PC-9 (cell line): ENCODE measurements at places on chromosomes 1 and 21.
A peak's percentile ranks its signal among the peaks of the same experiment; 100 is the strongest.

DNA sequence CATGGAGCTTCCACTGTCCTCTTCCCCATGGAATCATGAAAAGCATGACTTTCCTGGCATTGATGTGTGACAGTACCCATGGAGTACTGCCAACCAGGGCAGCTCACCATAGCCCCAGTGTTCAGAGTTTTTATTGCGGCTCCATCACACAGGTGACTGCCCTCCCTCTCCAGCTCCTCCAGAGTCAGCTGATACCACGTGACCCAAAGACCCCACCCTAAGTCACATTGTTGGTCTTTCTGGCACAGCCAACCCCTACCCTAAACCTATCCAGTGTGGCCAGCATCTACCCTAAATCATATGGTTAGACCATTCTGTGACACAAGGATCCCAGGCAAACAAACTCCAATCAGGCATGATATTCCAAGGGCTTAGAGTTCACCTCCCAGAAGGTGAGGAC lies 77.4 kb upstream of the VAMP3 start:
- DNase-seq = no peak

- peak; percentile 29 for DNase-seq
Observed at GRCh38 chr1:174964261-174964971, 35.3 kb upstream of the CACYBP start.

DNA sequence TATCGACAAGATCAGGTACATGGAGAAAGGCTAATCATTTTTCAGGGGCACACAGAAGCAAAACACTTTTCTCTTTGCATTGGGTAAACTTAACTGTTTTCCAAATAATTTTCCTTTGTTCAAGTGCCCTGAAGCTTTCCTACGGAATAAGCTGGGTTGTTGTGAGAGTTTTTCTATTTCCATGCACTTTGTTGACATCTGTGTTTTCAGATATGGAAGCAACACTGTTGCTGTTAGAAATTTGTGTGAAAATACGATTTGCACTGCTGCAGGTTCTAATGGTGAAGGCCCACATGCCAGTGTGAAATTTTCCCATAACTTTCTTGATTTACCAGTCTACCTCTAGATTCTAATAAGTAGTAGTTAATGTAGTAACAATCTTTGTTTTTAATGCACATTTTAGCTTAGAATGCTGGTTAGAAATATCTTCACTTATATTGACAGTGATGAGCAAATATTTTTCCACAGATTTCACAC lies 18.3 kb downstream of the NFYC start:
- no peak for DNase-seq

GRCh38 chr1:156122519-156123355 lies 8.2 kb downstream of the LMNA start:
- peak; percentile 84 for DNase-seq

DNA sequence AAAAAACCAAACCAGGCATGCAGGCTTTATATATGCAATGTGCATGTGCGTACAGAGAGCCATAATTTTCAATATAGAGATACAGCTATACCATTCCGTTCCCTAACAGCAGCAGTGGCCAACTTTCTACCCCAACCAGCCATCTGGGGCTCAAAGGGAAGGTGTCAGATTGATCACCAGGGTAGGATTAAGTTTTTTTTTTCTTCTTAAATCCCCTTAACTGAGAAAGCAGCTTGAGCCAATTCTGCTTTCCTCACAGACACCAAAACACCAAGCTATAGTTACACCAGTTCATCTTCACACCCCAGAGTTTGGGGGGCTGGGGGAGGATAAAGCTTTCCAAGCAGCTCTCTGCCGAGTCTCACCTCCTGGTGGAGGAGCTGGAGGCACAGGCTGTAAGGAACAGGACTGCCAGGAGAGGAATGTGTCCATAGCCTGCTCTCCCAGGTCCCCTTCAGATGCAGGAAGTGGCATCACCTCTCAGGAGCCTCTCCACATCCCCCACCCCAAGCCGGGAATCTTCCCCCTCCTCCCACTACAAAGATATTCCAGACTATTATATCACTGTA lies 87.9 kb downstream of the SSBP3 start:
- no peak for DNase-seq

GRCh38 chr1:227120826-227121225 lies 180.7 kb downstream of the COQ8A start:
- no peak for DNase-seq

DNA sequence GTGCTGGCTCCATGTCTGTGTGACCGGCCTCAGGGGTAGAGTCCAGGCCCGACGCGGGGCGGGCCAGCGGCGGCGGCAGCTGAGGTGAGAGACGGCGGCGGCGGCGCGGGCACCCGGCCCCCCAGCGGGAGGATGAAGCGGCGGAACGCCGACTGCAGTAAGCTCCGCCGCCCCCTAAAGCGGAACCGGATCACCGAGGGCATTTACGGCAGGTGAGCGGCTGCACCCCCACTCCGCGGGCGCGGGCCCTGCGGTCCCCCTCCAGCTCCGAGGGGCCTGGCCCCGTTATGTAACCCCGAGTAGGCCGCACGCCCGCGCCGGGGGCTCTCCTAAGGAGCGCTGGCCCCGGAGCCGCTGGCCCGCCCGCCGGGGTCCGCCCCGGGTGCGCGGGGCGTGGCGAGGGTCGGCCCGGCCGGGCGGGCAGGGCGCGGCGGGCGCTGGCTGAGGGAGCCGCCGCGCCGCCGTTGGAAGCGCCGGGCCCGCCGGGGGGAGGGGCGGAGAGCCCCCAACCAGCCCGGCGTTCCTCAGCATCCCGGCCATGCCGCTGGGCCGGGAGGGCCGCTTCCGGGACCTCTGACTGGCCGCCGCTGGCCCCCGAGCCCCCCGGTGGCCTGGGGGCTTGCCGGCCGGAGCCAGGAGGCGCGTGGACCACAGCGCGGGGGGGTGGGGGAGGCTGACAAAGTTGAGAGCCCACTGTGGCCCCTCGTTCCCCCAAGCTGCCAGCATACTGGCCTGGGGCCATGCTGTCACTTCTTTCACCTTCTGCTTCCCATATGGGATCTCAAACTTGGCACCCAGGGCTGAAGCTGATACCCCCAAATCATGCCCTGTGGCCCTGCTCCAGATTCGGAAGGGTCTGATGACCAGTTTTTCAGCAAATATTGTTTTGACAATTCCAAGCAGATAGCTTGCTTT lies 527 bp downstream of the MACO1 start:
- no peak for DNase-seq

GRCh38 chr1:201125800-201126199 lies 1.2 kb downstream of the ASCL5 start:
- DNase-seq = no peak
